ENCODE measurements at places on chromosomes 5 and 9. TPM values are rescaled to one million over a fixed set of nuclear protein-coding genes. Genes with fewer than 3 reads are reported as not detected.
A peak's percentile ranks its signal among the peaks of the same experiment; 100 is the strongest.

KIF24 gene
- total RNA-seq = 0.63 TPM

- DNase-seq = no peak
Observed at GRCh38 chr9:133850161-133850560, 112.0 kb upstream of the SARDH start.

DNA sequence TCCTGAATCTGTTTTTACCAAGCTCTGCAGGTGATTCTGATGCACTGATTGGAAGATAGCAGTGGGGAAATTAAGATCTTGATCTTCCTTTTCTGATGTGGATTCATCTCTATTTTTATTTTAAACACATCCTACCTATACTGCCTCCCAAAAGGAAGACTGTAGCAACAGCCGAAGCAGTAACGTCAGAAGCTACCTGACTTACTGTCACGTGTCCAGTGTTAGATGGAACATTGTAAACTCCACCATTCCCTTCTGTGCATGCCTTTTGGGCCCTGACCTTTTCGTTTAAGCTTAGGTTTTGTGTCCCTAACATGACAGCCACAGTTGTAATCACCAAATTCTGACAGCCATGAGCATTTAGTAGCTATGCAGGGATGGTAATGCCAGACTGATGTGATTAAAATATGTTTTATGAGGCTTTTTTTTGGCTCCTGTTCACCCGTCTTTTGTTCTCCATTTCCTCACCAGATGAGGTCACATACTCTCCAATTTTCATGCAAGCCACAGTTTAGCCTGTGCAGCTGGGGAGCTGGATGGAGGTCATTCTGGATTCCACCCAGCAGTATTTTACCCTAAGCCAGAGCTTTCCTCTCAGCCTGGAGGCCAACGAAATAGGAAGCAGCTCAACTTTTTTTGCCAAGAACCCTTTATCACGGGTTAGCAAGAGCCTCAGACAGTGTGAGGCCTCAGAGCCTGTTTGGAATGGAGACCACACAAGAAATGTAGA lies 15.6 kb upstream of the FOXD1 start:
- no peak for DNase-seq

- no peak for DNase-seq
Observed at GRCh38 chr5:158897444-158898160, 202.1 kb downstream of the EBF1 start.

- DNase-seq = no peak
Observed at GRCh38 chr9:123027517-123027916, 6.0 kb upstream of the GPR21 start.

GRCh38 chr5:181190711-181191525 lies 14.1 kb downstream of the TRIM7 start:
- DNase-seq = no peak

RMRP gene
- total RNA-seq = 3,200 TPM

CDH9 gene
- not detected for total RNA-seq

- peak; percentile 31 for DNase-seq
Observed at GRCh38 chr9:69173891-69174615, at the start of gene TJP2. Gene TJP2, plus strand, starts transcription at chr9:69174277. Its CDS starts 96 bp downstream, at chr9:69174373.

BTNL8 gene
- 8.8 TPM for total RNA-seq

DNA sequence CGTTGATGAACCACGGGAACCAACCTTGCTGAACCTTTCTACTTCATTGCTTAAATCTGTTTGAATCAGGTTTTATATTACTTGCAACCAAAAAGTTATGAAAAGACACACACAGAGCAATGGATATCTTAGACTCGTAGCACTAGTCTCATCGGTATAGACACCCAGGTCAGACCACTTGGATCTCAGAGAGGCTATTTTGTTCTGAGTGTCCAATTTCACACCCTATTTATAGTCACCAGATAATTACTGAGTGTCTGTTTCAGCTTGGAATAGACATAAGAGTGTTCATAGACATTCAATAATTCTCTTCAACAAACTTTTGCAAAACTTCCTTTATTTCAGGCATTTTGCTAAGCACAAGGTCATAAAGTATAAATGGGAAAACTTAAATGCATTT lies 145.4 kb upstream of the EGFLAM start:
- no peak for DNase-seq

C5orf52 gene
- not detected for total RNA-seq

GRCh38 chr5:38872826-38873225 lies 27.0 kb downstream of the OSMR start:
- DNase-seq = no peak

GRCh38 chr9:38357350-38358114 lies 35.0 kb upstream of the ALDH1B1 start:
- DNase-seq = no peak

SPINK9 gene
- total RNA-seq = not detected

ISOC1 gene
- 32.8 TPM for total RNA-seq

GRCh38 chr5:88792144-88792840 lies 90.7 kb downstream of the MEF2C start:
- DNase-seq = no peak

Data from omental fat pad (tissue), 4 donors.